ENCODE measurements at places on chromosomes 4 and X.

DNA sequence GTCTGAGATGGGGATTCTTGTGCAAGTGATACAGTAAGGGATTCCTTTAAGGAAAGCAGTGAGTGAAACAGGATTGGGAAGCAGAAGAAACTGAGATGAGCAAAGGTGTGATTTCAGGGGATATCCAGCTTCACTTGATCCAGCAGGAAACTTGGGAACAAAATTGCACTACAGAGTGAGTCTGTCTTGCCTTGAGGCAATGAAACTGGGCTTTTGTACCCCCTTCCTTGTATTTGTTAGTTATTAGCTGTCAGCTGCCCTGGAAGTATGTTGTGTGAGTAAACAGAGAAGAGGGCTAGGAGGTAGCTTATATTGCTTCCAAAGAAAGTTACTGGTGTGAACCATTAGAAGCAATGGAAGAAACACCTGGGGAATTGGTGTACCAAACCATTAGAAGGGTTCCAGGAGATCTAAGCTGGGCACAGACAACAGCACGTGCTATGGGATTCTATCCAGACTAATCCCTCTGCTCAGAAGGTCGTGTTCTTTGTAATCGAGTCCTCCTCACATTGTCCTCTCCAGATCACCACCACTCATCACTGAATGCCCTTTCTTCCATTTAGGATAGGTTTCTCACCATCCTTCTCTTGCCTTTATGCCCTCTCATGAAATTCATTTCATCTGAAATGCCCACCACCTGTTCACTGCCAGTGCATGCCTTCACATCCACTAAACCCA lies 76.0 kb downstream of the PDLIM5 start:
- no peak for DNase-seq

- no peak for DNase-seq
These were observed 96.5 kb downstream of the HMX1 start for GRCh38 chr4:8775121-8775520.

GRCh38 chr4:71355045-71355444 lies 16.2 kb downstream of the SLC4A4 start:
- DNase-seq: no peak

- DNase-seq: peak; percentile 94
These were observed 30.9 kb downstream of the PDLIM3 start for GRCh38 chr4:185504098-185505047.

GRCh38 chrX:116181300-116181699 lies 10.8 kb downstream of the AGTR2 start:
- DNase-seq: no peak
